T-helper 9 cell (primary cell): ENCODE measurements at places on chromosomes 4 and X.

DNA sequence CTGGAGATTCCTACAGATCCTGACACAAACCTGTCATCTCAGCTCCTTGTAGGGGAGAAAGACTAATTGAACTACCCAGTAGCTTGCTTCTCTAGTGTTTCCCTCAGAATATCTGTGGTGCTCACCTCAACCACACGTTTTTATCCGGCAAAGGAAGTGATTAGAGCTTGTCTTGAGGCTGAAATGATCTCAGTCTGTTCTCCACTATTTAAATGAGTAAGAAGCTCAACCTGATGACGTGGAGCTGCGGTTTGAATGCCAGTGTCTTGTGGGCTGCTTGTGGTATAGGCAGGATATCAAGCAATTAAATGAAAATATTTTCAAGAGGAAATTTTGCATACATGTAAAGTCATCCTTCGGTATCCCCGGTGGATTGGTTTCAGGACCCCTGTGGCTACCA, 270.2 kb downstream of the TLL1 start:
- DNase-seq: peak; percentile 5

DNA sequence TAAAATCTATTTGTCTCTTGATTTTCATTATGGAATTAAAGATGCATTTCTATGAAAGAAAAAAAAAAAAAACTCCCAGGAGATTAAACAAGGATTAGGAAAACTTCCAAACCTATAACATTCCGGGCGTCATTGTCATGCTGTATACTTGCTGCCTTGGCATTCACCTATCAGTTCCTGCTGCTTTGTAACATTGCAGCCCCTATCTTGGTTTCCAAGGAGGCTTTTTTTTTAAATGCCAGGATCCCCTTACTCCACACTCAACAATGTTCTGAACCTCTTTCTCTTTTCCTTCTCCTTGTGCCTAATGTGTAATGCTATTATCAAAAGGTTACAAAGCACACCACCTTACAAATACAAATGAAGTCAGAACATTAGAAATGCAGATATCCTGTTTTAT, 20.5 kb upstream of the BEND4 start:
- no peak for DNase-seq

DNA sequence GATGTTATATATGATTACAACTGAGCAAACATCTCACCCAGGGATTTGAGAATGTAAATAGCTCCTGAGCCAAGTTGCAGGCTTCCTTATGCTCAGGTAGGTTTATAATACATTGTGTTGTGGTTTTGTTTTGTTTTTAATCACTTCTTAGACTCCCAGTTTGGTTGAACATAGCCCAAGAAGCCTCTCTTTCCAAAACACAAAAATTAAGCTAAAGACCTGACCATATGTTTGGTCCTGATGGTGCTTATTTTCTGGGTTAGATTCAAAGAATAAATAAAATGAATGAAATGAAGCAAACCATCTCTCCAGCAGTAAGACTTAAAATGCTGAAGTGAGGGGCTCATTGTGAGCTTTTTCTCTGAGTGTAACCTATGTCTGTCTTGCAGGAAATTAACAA, 93.5 kb downstream of the GRXCR1 start:
- DNase-seq: no peak

DNA sequence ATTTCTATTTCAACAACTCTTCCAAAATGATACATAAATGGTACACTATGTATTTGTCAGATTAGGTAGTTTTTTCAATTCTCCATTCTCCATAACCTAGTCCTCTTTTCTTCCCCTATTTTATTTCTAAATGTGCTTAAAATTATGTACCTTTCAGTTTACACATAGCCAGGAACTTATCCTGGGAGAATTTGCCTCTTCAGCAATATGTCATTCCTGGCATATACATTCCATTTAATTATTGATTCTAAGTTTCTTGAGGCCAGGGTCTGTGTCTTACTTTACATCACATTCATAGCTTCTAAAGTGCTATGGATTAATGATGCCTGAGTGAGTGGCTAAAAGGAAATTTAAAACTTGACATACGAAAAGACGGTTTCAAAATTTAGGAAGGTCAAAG, 199.8 kb downstream of the PDGFRA start:
- DNase-seq: no peak

- no peak for DNase-seq
Measured at GRCh38 chr4:6914448-6914847, 4.8 kb downstream of the TBC1D14 start.

DNA sequence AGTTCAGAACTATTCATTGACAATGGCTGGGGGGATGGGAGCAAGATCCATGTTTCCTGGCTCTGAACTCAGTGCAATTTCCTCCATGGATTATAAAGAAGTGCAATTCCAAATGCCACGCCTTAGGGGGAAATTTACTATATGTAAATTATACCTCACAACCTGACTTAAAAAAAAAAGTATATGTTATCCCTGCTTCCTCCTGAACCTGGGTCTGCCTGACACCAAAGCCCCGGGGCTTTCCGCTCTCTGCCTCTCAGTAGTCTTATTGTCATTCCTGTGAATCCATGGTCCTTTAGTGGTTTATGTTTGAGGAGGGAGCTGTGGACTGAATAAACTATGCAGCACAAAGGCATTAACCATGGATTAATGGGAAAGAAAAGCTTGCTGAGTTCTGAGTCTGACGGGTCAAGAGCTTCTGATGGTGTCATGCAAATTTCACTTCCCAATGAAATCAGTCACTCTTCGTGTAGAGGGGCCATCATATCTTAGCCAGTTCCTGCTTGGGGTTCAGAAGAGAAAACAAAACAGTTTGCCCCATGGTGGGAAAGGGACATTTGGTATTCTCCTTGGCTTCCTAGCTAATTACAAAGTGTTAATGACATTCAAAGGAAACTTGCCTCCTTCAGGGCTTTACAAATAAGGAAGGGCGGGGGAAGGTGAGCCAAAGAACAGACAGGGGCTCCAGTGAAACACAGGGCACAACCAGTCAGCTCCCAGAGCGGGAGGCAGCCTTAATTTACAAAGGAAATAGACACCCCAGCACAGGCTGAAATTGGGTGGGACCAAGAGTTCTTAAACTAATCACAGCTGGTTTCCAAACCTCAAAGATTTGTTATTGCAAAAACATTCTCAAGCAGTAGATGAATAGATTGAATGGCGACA, 14.3 kb downstream of the FAM9C start:
- no peak for DNase-seq

DNA sequence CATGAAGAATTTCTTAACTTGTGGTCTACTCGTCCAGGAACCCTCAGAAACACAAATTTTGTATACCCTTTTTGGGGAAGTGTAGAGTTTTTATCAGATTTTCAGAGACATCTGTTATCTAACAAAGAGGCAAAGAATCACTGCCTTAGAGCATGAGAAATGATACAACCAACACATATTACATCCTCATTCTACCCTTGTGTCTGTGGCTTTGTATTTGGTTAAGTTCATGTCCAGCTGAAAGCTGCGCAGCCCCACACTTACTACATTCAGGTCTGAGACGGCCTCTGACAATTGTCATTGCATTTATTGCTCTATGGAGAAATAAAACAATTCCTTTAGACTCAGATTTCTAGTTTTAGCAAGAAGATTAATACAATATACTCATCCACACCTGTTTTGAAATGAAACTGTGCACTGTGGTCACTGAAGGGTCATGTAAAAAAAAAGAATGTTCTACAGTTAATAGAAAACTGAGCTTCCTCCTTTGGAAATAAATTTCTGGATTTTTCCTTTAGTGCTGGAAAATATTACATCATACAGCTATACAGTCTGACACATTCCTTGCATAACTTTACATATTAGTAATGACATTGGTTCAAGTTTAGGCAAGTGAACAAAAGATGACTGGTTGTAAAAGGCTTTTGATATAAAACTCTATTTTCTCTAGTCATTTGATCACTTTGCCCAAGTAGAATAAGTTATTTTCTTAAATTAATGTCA, 39.8 kb downstream of the GLRB start:
- no peak for DNase-seq

GRCh38 chr4:54185044-54185780, 43.9 kb upstream of the PDGFRA start:
- DNase-seq: no peak

GRCh38 chr4:89788206-89789072, 48.5 kb downstream of the SNCA start:
- DNase-seq: no peak

DNA sequence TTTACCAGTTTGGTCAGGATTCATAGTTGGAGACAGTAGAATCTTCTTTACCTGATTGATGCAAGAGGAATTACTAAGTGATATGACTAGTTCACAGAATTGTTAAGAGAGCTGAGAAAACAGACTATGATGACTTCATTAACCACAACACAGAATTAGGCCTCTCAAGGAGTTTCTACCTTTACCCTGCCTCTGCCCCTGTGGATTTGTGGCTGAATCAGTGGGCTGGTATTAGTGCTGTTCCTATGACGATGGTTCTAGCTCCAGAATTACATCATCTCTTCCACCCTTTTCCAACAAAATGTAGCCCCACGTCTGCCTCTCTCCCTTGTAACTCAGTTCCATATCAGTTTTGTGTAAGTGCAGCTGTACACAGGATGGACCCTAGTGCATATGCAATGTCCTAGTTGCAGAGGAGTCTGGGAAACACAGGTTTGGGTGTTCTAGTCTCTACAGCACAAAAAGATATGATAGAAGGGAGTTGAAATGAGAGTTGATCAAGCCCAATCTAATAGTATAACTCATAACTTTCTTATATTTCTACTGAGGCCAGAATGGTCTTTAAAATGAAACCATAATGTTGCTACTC, 99.3 kb downstream of the ANXA5 start:
- DNase-seq: no peak

DNA sequence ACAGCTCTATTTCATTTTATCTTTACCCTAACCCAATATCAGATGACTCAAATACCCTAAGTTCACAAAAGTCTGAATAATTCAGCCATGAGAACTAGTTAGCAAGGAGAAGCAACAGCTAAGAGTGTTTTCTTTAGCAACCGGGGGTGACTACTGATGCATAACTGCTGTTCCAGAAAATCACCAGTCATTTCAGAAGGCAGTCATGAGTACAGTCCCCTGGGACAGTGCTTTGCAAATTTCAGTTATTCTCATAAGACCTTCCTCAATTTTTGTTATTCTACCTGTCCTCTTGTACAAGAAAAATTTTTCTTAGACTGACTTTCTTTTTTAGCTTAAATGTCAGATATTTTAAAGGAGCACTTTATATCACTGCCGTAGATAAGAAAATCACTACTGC, 16.4 kb downstream of the BANK1 start:
- DNase-seq: no peak

GRCh38 chr4:124710015-124710741, 2.4 kb downstream of the ANKRD50 start:
- no peak for DNase-seq

DNA sequence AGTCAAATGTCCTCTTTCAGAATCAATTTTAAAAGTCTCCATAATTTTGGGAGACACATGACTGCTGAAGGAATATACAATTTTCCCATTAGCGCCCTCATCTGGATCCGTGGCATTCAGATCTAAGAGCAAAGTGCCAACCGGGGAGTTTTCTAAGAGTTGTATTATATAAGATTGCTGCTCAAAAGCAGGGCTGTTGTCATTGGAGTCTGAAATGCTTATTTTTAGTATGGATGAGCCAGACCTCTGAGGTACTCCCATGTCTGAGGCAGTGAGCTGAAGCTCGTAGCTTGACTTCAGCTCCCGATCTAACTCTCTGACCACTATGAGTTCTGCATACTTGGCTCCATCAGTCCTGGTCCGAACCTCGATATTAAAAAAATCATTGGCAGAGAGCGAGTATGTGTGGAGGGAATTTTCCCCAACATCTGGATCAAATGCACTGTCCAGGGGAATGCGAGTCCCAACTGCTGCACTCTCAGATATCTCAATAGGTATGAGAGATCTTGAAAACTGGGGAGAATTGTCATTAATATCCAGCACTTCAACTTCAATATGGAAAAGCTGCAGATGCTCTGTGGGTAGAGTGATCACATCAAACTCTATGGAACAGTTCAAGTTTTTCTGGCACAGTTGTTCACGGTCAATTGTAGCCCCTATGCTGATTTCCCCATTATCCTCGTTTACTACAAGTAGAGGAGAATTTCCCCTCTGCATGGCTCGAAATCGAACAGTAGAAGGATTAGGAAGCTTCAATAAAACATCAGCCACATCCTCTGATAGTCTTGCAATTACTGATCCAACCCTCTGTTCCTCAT, 917 bp downstream of the PCDH18 start:
- no peak for DNase-seq

DNA sequence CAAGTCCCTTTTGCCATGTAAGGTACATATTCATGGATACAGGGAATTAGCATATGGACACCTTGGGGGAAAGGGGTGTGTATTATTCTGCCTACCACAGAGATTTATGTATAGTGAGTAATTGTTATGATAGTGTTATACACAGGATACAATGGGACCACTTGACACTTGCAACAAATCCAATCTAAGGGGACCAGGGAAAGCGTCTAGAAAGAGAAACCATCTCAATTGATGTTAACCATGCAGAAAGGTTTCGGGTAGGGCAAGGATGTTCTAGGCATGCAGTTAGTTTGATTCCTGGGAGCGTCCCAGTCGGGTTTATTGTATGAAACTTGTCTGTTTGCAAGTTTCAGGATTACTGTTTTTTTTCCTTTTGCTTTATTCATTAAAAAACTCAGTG, 34.2 kb downstream of the MMRN1 start:
- no peak for DNase-seq

GRCh38 chr4:66160606-66161005, 490.3 kb upstream of the EPHA5 start:
- DNase-seq: no peak

- no peak for DNase-seq
Measured at GRCh38 chr4:127449449-127449848, 183.3 kb upstream of the INTU start.

- no peak for DNase-seq
Measured at GRCh38 chrX:7926914-7927258, 327 bp downstream of the PNPLA4 start.

GRCh38 chrX:46704767-46705386, 54.0 kb downstream of the SLC9A7 start:
- no peak for DNase-seq

- DNase-seq: no peak
Measured at GRCh38 chr4:179569549-179569948, 2127.3 kb upstream of the AGA start.

- DNase-seq: no peak
Measured at GRCh38 chr4:148958317-148958716, 516.1 kb upstream of the NR3C2 start.

DNA sequence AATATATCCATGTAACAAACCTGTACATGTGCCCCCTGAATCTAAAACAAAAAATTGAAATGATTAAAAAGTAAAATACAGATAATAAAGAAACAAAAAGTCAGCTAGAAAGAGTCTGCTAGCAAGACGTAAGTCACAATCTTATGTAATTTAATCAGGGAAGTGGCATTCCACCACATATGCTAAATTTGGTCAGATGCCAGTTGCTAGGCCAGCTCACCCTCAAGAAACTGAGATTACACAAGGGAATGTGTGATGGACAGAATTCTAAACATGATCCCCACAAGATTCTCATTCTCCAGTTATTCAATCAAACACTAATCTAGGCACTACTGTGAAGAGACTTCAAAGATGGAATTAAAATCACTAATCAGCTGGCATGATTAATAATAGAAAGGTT, 689.3 kb downstream of the CENPC start:
- no peak for DNase-seq
